Effector memory CD4-positive, alpha-beta T cell (primary cell): ENCODE measurements at places on chromosomes 7 and 10.

DNA sequence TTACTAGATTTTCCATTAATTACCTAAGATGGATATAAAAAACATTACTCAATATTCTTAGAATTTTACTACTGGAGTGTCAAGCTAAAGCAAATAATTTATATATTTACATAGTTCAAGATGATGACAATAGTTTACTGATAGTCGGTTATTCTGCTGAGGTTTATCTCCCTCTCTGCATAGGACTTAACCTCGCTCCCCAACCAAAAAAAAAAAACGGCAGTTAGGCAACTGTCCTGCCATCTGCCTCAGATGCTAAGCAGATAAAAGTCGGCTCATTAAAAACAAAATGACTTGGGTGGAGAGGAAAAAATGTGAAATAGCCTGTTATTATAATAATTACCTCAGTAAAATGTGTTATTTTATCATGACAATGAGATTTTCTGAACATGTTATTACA, 14.0 kb upstream of the ITGB8 start:
- no peaks in the 10 kb centered on the region for H3K36me3 ChIP-seq
- H3K4me3 ChIP-seq: no peak overlapping the region
- DNase-seq: no peak
- no peaks in the 10 kb centered on the region for H3K4me1 ChIP-seq
- H3K27me3 ChIP-seq: no peaks in the 10 kb centered on the region

DNA sequence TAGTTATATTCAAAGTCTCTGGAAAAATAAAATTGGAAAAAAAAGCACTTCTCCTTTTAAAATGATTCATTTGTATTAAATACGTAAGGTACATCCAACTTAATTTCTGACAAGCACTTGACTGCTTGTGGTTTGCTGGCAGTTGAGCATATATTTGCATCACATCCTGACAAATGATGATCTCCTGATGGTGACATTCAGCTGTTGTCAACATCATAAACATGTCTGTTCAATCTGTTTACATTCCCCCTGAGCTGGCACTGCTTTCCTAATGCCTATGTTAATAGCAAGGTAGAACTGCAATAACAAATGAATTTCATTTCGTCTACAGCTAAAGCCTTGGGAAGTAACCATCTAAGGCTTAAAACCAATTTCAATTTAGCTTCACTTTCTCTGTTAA, 24.4 kb downstream of the TSPAN12 start:
- H3K4me3 ChIP-seq: no peak overlapping the region
- H3K4me1 ChIP-seq: no peaks in the 10 kb centered on the region
- H3K27ac ChIP-seq: no peak overlapping the region
- DNase-seq: no peak
- no peaks in the 10 kb centered on the region for H3K27me3 ChIP-seq

GRCh38 chr7:116809636-116810266, 52.6 kb upstream of the CAPZA2 start:
- no peaks in the 10 kb centered on the region for H3K36me3 ChIP-seq
- no peaks in the 10 kb centered on the region for H3K4me1 ChIP-seq
- H3K27ac ChIP-seq: no peak overlapping the region
- DNase-seq: no peak
- no peaks in the 10 kb centered on the region for H3K27me3 ChIP-seq
- no peak overlapping the region for H3K4me3 ChIP-seq

- no peak overlapping the region for H3K27ac ChIP-seq
- no peak for DNase-seq
- peaks cover 3% of the 10 kb centered on the region for H3K4me1 ChIP-seq
- no peak overlapping the region for H3K4me3 ChIP-seq
- H3K36me3 ChIP-seq: no peaks in the 10 kb centered on the region
These were observed 13.6 kb upstream of the BPGM start for GRCh38 chr7:134632937-134633540.

DNA sequence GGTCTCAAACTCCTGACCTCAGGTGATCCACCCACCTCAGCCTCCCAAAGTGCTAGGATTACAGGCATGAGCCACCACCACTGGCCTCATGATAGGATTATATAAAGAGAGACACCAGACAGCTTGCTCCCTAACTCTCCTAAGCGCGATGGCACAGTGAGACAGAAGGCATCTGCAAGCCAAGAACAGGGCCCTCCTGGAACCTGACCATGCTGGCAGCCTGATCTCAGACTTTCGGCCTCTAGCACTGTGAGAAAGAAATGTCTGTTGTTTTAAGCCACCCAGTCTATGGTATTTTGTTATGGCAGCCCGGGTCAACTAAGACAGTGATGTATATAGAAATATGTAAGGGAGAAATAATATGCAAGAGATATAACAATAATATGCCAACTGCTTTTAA, 51.2 kb downstream of the SRPK2 start:
- no peak for DNase-seq
- no peaks in the 10 kb centered on the region for H3K4me1 ChIP-seq
- no peaks in the 10 kb centered on the region for H3K36me3 ChIP-seq
- H3K27me3 ChIP-seq: no peaks in the 10 kb centered on the region
- H3K27ac ChIP-seq: no peak overlapping the region
- H3K4me3 ChIP-seq: no peak overlapping the region

DNA sequence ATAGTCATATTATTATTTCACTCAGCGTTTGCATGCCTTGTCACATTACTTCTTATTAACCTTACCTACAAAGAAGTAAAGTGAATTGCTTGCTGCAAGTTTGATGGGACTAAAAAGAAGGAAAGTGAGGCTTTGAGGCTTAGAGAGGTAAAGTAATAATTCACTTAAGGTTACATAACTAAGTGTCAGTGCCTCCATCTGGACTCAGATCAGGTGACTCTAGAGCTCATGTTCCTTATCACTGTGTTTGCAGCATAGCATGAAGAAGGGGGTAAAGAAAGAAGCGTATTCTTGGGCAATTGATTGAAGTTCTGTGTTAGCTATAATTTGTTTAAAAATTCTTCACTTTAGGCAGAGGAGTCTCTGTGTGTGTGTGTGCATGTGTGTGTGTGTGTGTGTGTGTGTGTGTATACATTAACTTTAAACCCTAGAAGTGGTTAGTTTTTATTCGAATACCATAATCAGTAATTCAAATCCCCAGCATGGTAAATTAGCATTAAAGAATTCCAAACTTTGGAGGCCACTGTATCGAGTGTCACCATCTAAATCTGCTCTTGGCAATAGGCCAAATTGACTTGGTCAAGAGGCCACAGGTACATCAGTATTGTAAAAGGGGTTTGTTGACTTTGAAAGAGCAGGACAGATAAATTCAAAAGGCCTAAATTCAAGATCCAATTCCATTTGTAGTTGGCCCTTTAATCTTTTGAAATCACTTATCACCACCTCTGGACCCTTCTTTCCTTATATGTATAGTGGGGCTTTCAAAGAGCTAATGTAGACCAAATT, 2.2 kb upstream of the PON3 start:
- no peaks in the 10 kb centered on the region for H3K4me1 ChIP-seq
- DNase-seq: no peak

DNA sequence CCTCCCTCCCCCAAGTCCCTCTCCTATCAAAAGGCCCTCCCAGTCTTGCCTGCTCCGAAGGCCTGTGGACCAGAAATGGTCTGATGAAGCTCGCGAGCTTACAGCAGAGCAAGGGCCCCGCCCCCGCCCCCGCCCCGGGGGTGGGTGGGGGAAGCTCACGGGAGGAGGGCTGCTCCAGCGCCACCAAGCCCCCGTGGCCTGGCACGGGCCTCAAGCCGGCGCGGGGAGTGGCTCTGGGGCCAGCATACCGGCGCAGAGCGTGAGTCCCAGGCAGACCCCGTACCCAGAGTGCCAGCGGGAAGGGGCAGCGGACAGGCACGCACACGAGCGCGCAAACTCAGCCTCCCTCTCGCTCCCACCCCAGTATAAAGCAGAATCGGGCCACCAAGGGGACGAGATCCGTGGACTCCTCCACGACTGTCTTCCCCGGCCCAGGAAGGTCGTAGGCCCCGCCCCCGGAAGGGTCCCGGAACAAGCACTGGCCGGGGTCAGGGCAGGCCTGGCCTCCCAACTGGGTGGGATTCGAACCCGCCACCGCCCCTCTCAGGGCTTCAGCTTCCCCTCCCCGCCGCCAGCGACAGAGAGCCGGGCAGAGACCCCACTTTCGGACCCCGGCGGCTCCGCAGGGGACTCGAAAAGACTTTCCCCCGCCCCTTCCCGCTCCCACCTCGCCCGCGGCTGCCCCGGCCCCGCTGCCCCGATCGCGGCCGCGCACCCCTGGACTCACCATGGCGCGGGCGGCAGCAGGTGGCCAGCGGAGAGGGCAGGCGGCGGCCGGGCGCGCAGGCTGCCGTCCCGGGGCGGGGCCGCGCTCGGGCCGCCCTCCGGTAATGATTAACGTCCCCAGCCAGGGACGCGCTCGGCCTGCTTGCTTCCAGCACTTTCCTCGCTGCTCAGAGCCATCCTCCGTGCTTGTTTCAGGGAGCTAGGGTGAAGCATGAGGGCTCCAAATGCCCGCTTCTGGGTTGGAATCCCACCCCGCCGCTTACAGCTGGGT, at the start of gene PCBD1:
Gene PCBD1 (minus strand): TSS at position 762 of the 997 bp plus-strand sequence. CDS start 32 bp downstream, at position 730.
- H3K27ac ChIP-seq: peak within 1 kb of the TSS; percentile 74
- DNase-seq: peak; percentile 57
- peaks cover 12% of the 10 kb centered on the region for H3K4me1 ChIP-seq
- peak within 1 kb of the TSS; percentile 96 for H3K4me3 ChIP-seq

GRCh38 chr10:97039538-97040247, 146.1 kb downstream of the SLIT1 start:
- H3K27ac ChIP-seq: no peak overlapping the region
- H3K36me3 ChIP-seq: no peaks in the 10 kb centered on the region
- DNase-seq: no peak
- no peaks in the 10 kb centered on the region for H3K27me3 ChIP-seq

GRCh38 chr7:77335581-77335980, 80.6 kb downstream of the GSAP start:
- DNase-seq: no peak
- peaks cover 6% of the 10 kb centered on the region for H3K4me1 ChIP-seq
- no peak overlapping the region for H3K27ac ChIP-seq
- no peaks in the 10 kb centered on the region for H3K27me3 ChIP-seq

GRCh38 chr7:90387470-90388240, 15.6 kb upstream of the CLDN12 start:
- no peak overlapping the region for H3K27ac ChIP-seq
- H3K4me1 ChIP-seq: no peaks in the 10 kb centered on the region
- no peaks in the 10 kb centered on the region for H3K27me3 ChIP-seq

DNA sequence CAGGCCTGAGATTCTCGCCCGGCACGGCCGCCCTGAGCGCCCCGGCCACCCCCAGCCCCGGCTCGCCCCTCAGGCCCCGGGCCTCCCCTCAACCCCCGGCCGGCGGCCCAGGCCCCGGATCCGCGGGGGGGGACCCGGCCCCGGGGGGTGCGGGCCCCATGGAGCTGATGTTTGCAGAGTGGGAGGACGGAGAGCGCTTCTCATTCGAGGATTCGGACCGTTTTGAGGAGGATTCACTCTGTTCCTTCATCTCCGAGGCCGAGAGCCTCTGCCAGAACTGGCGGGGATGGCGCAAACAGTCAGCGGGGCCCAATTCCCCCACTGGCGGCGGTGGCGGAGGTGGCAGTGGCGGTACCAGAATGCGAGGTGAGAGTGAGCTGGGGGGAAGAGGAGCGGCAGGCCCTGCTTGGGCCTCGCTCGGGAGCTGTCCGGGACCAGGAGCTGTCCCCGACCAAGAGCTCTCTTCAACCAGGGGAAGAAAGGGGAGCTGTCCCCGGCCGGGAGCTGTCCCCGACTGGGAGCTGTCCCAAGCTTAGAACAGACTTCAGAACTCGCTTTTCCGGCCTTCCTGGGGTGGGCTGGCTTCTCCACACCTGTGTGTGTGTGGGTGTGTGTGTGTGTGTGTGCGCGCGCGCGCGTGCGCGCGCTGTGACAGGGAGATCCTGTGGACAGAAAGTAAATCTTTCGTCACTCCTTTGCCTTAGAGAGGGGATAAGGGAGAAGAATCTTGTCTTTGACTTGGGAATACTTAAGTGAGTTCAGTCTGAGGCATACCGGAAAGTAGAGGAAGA, 510 bp downstream of the ZSWIM8 start:
- H3K36me3 ChIP-seq: peaks cover 25% of the 10 kb centered on the region
- H3K27ac ChIP-seq: peak overlapping the region; percentile 66
- H3K27me3 ChIP-seq: no peaks in the 10 kb centered on the region
- H3K4me1 ChIP-seq: peaks cover 23% of the 10 kb centered on the region
- H3K4me3 ChIP-seq: peak overlapping the region; percentile 67
- DNase-seq: peak; percentile 16

GRCh38 chr10:78247821-78248220, 214.2 kb downstream of the RPS24 start:
- H3K4me3 ChIP-seq: no peak overlapping the region
- no peaks in the 10 kb centered on the region for H3K36me3 ChIP-seq
- H3K4me1 ChIP-seq: no peaks in the 10 kb centered on the region
- no peaks in the 10 kb centered on the region for H3K27me3 ChIP-seq
- no peak overlapping the region for H3K27ac ChIP-seq
- DNase-seq: no peak

DNA sequence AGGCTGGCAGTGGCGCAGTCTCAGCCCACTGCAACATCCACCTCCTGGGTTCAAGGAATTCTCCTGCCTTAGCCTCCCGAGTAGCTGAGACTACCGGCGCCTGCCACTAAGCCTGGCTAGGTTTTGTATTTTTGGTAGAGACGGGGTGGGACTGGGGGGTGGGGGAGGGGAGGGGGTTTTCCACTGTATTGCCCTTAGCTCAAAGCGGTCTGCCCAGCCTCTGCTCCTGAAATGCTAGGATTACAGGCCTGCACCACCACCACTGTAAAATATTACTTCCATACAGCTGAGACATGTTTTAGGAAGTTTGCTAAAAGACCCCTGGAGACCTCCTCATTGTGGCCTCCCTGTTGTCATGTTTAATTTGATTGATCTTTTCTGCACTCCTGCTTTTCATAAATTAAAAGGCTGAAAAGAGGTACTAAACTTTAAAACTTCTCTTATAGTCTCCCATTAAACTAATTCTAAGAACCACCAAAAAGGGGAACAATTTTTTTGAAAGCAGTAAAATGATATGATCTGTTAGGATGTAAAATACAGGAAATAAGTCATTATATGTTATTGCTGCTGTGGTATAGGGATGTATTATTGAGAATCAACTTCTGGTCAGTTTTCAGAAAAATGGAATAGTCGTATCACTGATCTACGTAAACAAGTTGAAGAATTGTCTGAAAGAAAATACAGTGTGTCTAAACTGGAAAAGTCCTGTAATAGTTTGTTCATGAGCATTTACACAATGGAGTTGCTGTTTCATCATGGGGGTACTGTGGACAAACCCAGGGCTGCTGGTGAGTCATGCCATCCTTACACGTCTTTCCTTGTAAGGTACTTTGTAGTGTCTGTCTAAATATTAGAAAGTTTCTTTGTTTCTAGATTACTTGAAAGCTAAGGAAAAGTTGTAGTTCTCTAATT, 72.9 kb upstream of the TMEM248 start:
- H3K27ac ChIP-seq: no peak overlapping the region
- no peaks in the 10 kb centered on the region for H3K36me3 ChIP-seq
- DNase-seq: no peak
- H3K4me1 ChIP-seq: peaks cover 7% of the 10 kb centered on the region
- no peaks in the 10 kb centered on the region for H3K27me3 ChIP-seq
- H3K4me3 ChIP-seq: no peak overlapping the region

GRCh38 chr7:114931656-114932011, 9.7 kb downstream of the MDFIC start:
- H3K27me3 ChIP-seq: no peaks in the 10 kb centered on the region
- H3K4me1 ChIP-seq: peaks cover 45% of the 10 kb centered on the region
- peak; percentile 13 for DNase-seq
- H3K4me3 ChIP-seq: peak overlapping the region; percentile 35
- no peaks in the 10 kb centered on the region for H3K36me3 ChIP-seq
- H3K27ac ChIP-seq: peak overlapping the region; percentile 74
